Thyroid gland (tissue), 4 donors: ENCODE measurements at places on chromosomes 7 and 10.
A peak's percentile ranks its signal among the peaks of the same experiment; 100 is the strongest.

DNA sequence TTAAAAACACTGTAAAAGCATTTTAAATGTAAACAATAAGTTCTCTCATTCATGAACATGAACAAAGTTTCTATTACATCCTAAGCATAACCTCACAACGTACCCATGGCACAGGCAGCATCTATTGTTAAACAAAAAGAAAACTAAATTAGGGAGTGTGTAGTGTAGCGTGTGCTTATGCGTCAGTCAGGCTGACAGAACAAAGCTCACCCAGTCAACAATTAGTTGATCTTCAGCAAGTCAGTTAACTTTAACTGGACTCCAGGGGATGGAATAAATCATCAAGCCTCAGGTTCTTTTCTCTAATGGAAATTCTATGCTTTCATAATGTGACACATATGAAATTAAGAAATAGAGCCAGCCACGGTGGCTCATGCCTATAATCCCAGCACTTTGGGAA lies 91.6 kb upstream of the ODAD2 start:
- no peak for DNase-seq

DNA sequence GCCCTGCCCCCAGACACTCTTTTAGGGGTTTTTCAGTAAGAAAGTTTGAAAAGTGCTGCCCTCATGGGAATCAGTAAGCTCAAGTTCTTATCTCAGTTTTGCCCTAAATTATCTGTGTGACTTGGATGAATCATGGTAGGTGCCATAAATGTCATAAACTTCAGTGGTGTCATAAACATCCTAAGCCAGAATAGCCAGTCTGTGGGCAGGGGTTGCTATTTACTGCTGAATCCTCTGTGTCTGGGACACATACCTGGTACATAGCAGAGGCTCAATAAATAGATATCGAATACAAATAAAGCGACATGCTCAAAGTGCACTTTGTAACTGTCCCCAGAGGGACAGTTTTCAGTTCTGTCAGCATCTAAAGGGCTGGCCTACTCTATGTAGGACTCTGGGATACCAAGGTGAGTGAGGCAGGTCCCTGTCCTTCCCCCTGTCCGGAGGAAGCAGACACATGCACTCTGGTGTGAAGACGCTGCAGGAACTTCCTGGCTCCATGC lies 502.1 kb downstream of the RPS24 start:
- DNase-seq = no peak

- DNase-seq = no peak
Observed at GRCh38 chr7:22574754-22575520, 74.9 kb upstream of the STEAP1B start.

DNA sequence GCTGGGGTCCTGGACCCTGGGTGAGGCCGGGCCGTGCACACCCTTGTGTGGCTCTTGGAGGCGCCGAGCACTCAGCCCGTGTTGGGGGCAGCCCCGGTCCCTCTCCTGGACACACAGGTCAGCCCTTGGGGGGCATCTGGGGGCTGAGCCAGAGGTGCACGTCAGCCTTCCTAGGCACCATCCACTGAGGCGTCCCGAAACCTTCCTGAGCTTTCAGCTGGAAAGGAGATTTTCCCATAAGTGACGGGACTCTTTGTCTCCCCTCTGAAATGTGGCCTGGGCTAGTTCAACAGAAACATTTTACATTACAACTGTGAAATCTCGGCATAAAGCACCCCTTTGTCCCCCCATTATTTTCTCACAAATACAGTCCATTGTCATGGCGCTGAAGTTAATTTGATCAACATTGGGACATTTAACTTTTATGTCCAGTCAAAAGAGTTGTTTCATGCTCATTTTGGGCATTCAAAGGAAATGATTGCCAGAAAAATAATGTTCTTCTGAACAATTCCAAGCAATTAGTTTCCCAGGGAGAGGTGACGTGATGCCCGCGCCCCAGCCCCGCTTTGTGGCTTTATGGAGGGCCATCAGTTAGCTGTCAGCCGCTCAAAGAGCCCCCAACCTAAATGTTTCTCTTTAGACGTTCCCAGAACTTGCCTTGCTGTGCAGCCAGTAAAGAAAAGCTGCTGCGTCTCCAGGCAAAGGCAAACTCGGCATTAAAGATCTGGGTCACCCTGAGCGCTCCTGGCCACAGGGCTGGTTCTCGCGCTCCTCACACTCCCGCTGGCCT lies 70.8 kb downstream of the NKX6-2 start:
- DNase-seq = no peak

DNA sequence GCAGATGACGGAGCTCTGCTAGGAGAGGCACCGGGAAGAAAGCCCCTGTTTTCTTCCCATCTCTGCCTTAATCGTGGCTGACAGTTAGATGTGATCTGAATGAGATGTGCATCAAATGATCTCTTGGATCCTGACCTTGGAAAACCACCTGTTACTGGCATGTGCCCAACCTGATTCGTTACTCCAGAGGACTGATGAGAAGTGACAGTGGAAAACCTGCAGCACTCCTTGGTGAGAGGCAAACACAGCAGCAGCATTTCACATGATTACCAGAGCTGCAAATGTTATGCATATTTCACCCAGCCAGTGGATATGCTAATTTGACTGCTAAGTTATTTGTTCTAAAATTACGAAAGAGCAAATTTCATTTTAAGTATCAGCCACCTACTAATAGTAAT lies 95.3 kb downstream of the PTPRN2 start:
- no peak for DNase-seq

DNA sequence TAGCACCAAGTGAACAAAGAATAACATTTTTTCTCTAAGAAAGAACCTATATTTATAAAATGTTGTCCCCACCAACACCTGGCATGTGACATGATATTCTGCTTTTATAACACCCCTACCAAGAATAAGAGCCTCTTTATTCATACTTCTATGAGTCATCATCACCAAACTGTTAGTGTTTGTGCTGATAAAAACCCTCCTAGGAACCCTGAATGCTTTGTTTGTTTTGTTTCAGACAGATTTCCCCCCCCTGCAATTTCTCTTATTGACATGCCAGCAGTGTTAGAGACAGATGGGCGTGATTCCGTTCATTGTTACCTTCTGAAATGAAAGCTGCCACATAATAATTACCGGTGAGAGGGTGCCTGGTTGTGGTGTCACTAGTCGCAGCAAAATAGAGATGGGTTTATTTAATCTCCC lies 651.1 kb downstream of the SORCS1 start:
- DNase-seq = no peak

DNA sequence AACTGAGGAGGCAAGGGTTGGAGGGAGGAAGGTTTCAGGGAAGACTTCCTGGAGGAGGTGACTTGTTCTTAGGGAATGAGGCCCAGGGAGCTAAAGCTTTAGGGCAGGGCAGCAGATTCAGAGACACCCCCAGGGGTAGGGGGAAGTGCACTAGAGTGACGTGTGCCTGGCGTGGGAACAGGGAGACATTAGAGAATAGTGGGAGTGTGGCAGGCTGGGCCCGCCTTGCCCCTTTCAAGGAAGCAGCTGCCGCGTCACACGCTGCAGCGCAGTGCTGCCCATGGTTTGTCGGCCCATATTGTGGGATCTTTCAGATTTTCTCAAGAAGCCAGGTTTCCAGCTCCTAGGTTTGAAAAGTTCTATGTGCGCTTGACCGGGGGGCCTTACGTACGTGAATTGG lies 139.4 kb downstream of the LHPP start:
- no peak for DNase-seq

DNA sequence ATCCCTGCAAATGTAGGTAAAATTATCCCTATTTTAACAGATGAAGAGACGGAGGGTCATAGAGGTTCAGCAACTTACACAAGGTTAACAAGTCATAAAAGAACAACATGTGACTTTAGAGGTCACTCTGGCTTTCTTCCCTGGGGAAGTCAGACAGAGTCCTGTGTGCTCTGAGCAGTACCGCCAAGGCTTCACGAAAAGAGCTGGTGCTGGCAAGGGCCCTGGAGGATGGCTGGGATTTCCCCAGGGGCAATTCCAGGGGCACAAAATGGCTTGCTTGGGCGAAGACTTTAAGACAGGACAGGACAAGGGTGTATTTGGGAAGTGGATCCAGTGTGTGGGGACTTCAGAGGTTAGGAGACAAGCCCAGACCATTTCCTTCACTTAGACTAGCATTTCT lies 144.1 kb downstream of the PIP4K2A start:
- DNase-seq = no peak

DNA sequence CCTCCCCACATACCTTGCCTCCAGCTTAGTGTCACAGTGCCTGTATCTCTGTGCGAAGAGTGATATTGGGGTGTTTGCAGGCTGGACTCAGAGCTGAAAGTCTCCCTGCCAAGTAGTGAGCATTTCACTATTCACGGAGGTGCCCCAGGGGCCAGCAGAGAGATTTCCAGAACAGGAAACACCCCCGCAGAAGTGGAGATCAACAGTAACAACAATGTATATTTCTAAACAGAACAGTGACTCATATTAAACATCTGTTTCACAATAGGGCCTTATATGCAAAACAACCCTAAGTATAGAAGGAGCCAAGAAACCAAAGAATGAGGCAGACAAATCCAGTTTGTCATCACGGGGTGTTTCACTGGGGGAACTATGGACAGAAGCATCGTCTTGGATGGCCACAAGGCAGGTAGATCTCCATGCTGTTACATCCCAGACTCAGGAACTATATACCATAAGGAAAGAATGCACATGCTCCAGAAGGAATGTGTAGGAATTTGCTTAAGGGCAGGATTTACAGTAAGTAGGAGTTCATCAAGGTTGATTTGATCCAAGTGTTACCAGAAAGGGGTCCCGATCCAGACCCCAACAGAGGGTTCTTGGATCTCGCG lies 29.3 kb upstream of the CCL24 start:
- no peak for DNase-seq

GRCh38 chr7:139714163-139714901 lies 63.5 kb downstream of the HIPK2 start:
- DNase-seq = peak; percentile 19

DNA sequence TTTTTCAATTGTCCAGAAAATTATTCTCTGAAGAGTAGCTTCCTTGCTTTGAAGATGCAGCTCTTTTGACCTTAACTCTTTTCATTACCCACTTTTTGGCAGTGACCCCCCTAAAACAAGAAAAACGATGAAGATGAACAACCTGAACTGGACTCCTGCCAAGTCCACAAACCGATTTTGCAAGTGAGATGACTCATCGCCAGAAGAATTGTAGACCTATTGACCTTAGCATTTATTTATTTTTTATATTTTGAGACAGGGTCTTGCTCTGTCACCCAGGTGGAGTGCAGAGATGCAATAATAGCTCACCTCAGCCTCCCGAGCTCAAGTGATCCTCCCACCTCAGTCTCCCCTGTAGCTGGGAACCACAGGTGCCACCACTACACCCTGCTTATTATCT lies 859.2 kb downstream of the GATA3 start:
- DNase-seq = no peak

DNA sequence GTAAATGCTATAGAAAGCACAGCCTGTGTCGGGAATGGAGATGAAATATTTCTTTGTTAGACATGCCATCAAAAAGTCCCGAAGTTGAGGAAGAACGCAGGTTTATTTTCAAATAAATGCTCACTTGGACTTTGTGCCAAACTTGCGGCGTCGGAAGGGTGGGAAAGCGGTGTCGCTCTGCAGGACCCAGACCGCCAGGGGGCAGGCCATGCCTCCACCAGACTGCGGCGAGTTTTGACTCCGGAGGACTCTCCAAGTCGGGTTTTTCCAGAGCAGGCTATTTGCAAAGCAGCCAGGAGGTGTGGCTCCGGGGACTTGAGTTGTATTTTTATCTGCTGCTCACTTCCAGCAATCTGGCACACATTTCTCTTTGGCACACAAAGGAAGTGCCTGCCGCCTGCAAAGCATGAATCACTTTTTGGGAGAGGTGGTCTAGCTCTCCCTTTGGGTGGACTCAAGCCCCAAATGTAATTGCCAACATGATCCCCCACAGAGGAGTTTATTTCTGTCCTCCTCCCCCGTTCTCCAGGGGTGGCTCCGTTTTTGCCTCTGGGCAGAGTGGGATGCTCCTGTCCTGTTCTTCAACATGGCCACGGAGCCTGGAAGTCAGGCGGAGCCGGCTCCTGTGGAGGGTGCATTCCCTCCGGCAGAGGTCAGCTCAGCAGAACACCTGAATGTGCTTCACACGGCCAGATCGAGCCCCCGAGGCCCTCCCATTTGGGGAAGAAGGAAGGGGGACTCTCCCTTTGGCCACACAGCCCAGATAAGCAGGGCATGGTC lies 82.3 kb upstream of the GPR26 start:
- DNase-seq = peak; percentile 94

DNA sequence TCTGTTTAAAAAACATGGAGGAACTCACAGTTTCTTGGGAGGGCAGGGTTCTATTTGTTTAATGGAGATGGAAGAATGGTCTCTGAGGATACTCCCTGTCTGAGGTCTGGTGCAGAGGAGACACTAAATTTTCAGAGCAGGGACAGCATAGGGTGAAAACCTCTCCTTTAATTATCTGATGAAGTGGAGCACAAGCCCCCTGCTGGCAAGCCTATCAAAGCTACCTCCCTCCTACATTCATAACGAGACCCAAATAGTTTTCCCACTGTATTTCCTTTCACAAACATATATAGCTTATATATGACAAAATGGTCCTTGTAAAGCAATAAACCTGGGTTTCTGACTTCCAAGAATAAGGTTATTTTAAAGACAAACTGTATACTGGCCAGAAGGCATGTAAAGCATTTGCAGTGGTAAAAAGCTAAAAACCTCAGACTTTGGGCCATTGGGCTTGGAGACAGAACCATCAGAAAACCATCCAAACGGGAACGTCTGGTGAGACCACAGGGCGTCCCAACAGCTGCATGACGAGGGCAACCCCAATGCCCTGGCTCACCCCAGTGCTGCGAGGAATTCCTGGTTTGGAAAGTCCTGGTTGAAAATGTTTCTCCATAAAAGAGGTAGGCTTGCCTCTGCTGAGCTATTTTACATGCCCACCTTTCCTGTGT lies 201.3 kb downstream of the FANK1 start:
- no peak for DNase-seq

- DNase-seq = peak; percentile 91
Observed at GRCh38 chr10:69318106-69318866, 40.0 kb downstream of the HK1 start.

- DNase-seq = no peak
Observed at GRCh38 chr7:155289107-155289506, 8.6 kb upstream of the INSIG1 start.

DNA sequence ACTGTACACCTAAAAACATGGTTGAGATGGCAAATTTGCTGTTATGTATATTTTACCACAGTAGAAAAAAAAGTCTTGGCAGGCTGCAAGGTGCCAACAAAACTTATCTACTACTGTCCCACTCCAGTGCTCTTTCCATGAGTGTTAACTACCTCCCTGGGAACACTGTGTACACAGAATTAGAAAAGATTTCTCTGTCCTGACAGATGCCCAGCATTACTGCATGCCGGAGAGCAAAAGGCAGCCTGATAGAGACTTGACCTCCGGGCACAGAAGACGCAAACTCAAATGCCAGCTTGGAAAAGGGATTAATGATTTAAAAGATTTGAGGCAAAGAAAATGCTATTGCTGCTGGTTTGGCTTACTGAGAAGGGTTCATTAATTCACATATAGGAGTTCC lies 228.8 kb downstream of the TMEM178B start:
- DNase-seq = peak; percentile 41

- DNase-seq = no peak
Observed at GRCh38 chr10:25944771-25945170, 10.7 kb downstream of the MYO3A start.
